Effector memory CD8-positive, alpha-beta T cell (primary cell): ENCODE measurements at places on chromosomes 5 and 9.

GRCh38 chr5:154055201-154055600 lies 16.4 kb downstream of the MFAP3 start:
- no peak overlapping the region for H3K27ac ChIP-seq
- DNase-seq: no peak
- H3K27me3 ChIP-seq: no peaks in the 10 kb centered on the region
- H3K4me1 ChIP-seq: peaks cover 17% of the 10 kb centered on the region
- H3K36me3 ChIP-seq: peaks cover 23% of the 10 kb centered on the region

DNA sequence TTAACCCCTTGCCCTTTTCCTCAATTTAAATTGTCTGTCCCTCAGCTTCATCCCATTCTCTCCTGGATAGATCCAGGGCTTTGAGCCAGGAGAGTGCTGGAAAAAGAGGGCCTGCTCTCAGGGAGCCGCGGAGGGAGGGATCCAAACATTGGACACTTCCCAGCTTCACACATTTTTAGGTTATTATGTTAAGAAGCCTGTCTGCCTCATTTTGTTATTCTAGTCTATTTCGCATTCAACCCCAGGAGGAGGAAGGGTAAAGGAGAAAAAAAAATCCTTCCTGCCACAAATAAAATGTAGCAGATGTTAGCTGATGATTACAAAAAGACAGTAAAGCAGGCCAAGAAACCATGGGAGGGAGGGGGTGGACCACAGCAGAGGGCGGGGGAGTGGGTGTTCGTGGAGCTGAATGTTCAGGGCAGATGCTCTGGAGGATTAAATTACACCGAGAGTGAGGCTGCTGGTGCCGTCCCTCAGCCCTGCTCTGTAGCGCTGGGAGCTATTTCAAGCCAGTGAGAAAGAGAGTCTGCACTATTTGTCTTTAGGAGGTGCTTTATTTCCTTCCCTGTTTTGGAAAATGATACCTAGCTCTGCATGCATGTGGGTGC lies 60.6 kb upstream of the ZFR start:
- H3K27ac ChIP-seq: no peak overlapping the region
- H3K4me1 ChIP-seq: no peaks in the 10 kb centered on the region
- H3K27me3 ChIP-seq: peaks cover 13% of the 10 kb centered on the region
- no peak overlapping the region for H3K4me3 ChIP-seq
- no peaks in the 10 kb centered on the region for H3K36me3 ChIP-seq
- no peak for DNase-seq

GRCh38 chr5:80275347-80275746 lies 19.5 kb upstream of the SERINC5 start:
- no peaks in the 10 kb centered on the region for H3K27me3 ChIP-seq
- no peaks in the 10 kb centered on the region for H3K36me3 ChIP-seq
- no peak overlapping the region for H3K4me3 ChIP-seq
- DNase-seq: no peak
- no peaks in the 10 kb centered on the region for H3K4me1 ChIP-seq

GRCh38 chr5:75566710-75567309 lies 44.4 kb upstream of the ANKDD1B start:
- H3K4me1 ChIP-seq: peaks cover 23% of the 10 kb centered on the region
- no peaks in the 10 kb centered on the region for H3K27me3 ChIP-seq
- peaks cover 4% of the 10 kb centered on the region for H3K36me3 ChIP-seq
- H3K4me3 ChIP-seq: peak overlapping the region; percentile 31

DNA sequence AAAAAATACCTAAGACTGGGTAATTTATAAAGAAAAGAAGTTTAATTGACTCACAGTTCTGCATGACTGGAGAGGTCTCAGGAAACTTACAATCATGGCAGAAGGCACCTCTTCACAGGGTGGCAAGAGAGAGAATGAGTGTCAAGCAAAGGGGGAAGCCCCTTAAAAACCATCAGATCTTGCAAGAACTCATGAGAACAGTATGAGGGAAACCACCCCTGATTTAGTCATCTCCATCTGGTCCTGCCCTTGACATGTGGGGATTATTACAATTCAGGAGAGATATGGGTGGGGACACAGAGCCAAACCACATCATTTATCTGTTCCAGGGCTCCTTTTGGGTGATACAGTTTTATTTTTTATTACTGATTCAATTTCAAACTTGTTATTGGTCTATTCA lies 23.2 kb upstream of the ADAMTS16 start:
- no peaks in the 10 kb centered on the region for H3K27me3 ChIP-seq
- no peaks in the 10 kb centered on the region for H3K4me1 ChIP-seq
- no peak for DNase-seq
- H3K4me3 ChIP-seq: no peak overlapping the region

DNA sequence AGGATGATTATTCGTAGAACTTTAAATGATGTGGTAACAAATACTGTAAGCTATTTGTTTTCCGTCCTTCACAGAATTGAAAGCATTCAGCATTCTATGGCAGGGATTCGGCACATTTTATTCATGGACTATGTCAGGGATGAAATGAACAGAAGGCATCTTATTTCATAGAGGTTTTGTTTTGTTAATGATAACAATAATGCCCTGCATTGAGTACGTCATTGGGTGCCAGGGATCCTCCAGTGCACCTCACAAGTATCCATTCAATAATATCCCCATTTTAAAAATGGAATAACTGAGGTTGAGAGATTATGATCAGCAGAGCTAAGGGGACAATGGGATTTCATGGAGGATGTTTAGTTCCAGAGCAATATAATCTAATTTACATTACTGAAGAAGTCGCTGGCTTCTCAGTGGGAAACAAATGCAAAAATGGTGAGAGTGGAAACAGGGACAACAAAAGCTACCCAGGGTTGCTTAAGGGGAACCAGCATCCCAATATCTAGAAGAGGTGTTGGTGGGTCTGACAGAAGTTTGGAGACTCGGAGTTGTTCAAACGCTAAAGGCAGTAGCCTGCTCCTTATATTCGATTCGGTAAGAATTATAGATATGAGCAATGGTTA lies 985.7 kb upstream of the WWC1 start:
- H3K4me1 ChIP-seq: no peaks in the 10 kb centered on the region
- DNase-seq: no peak
- H3K4me3 ChIP-seq: no peak overlapping the region
- no peaks in the 10 kb centered on the region for H3K27me3 ChIP-seq
- no peak overlapping the region for H3K27ac ChIP-seq

DNA sequence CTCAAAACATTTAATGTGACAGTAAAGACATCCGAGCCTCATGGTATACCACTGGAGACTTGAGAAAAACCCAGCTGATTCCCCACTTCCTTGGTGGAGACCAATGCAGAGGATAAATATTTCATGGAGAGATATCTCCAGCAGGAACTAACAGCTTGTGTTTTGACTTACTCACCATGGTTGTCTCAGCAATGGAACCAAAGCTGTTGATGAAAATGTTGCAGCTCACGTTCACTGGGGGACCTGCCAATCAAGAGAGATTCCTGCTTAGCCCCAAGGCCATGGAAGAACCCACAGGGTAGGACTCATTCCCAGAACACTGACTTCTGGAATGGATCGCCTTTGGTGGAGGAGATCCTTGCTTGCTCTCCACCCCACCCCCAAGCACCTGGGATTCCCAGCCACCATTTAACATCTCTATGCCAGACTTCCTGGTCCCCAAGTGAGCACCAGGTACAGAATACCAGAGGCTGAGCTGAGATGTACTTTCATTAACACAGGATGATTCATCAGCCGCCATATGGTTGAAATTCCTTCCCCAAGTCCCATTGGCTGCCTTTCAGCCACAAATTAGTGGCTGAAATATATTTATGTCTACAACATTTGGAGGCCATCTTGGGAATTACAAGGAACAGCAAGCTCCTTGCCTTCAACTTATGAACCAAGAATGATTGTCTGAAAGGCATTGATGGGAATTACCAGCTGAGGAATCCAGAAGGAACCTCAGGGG lies 37.9 kb downstream of the GLRA1 start:
- DNase-seq: no peak
- H3K27me3 ChIP-seq: peaks cover 8% of the 10 kb centered on the region
- H3K27ac ChIP-seq: no peak overlapping the region

- no peak overlapping the region for H3K27ac ChIP-seq
- no peak overlapping the region for H3K4me3 ChIP-seq
- peaks cover 76% of the 10 kb centered on the region for H3K27me3 ChIP-seq
- H3K36me3 ChIP-seq: no peaks in the 10 kb centered on the region
- no peak for DNase-seq
- H3K4me1 ChIP-seq: no peaks in the 10 kb centered on the region
Observed at GRCh38 chr9:85430659-85431338, 311.0 kb downstream of the AGTPBP1 start.

DNA sequence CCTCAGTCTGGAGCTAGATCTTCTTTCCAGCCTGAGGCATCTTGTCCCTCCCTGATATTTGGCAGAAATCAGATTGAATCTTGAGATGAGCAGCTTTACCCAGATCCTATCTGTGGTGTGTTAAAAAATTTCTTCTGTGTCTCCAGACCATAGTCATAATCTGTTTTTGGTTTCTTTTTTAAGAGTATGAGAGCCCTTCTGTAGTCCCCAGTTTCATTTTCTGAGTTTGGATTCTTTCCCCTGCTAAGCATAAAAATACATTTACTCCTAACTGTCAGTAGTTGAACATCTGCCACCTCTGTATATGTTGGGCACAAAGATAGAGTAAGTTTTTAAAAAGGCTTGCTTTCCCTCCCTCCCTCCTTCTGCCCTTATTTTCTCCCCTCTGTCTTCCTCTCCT lies 137.7 kb downstream of the CNTLN start:
- no peak overlapping the region for H3K27ac ChIP-seq
- no peaks in the 10 kb centered on the region for H3K36me3 ChIP-seq
- DNase-seq: no peak
- H3K27me3 ChIP-seq: no peaks in the 10 kb centered on the region

DNA sequence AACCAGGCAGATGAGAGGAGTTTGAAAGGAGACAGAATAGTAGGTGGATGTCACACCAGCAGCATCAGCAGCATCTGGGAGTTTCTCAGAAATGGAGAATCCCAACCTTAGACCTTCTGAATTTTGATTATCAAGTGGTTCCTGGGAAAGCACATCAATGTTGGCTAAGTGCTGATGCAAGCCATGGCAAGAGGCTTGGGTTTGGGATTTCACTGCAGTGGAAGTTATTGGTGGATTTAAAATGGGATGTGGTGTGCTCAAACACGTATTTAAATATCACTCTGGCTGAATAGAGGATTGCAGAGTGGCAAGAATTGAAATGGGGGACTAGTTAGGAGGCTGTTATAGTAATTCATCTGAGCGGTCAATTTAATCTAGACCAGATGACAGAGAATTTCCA lies 387.8 kb upstream of the WWC1 start:
- no peaks in the 10 kb centered on the region for H3K4me1 ChIP-seq
- no peaks in the 10 kb centered on the region for H3K36me3 ChIP-seq
- no peak overlapping the region for H3K4me3 ChIP-seq
- H3K27me3 ChIP-seq: no peaks in the 10 kb centered on the region
